Adrenal gland (tissue), 19 donors: ENCODE measurements at places on chromosomes 2 and 18. TPM values are rescaled to one million over a fixed set of nuclear protein-coding genes. Genes with fewer than 3 reads are reported as not detected.

- DNase-seq: no peak
Observed at GRCh38 chr2:97849881-97850528, 136.6 kb downstream of the ZAP70 start.

DNA sequence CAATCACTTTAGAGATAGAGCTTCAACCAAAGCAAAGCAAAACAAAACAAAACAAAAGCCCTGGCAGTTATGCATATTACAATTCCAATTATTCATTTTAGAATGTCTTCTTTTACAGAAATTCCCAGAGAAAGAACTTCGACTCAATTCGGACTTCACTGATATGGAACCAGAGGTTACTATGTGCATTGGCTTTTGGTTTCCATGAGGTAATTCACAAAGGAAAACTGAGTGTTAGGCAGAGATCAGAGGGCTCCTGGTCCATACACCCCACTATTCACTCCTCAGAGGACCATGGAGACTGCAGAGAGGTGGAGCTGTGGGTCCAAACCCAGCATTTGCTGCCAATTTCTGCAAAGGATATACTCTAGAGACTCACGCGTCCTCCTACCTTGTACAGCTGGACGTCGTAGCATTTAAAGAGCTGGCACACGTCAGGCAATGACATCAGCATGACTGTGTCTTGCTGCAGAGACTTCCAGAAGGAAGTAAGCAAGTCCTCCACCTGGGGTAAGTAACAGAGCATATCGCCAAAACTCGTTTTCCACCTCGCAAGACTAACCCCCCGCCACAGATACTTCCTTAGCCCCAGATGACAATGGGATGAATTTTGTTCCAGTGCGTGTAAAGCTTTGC lies 31.3 kb upstream of the CREG2 start:
- no peak for DNase-seq

EGR4 gene
- total RNA-seq: not detected

GRCh38 chr2:100895934-100896685 lies 76.2 kb downstream of the NPAS2 start:
- DNase-seq: no peak

DNA sequence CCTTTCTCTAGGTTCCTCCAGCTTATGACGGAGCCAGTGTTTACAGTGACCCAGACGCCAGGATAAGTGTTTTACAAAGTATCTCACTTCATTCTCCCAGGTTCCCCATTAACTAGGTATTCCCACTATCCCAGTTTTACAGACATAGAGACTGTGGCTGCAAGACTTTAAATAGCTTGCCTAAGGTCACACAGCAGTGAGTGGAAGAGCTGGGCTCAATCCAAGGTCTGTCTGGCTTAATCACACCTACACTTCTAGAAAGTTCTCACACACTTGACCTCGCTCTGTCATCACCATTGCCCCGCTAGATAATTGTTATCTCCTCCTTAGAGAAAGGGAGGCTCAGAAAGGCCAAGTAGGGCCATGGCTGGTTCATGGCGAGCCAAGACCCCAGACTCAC lies 110.2 kb downstream of the ANTXR1 start:
- DNase-seq: no peak

IL1F10 gene
- not detected for total RNA-seq

GRCh38 chr18:68150961-68151360 lies 563.9 kb downstream of the TMX3 start:
- DNase-seq: no peak
